Peyer's patch (tissue), 4 donors: ENCODE measurements at places on chromosomes 3 and 15.

- no peak for DNase-seq
These were observed 435.6 kb upstream of the RASGRP1 start for GRCh38 chr15:39000008-39000734.

DNA sequence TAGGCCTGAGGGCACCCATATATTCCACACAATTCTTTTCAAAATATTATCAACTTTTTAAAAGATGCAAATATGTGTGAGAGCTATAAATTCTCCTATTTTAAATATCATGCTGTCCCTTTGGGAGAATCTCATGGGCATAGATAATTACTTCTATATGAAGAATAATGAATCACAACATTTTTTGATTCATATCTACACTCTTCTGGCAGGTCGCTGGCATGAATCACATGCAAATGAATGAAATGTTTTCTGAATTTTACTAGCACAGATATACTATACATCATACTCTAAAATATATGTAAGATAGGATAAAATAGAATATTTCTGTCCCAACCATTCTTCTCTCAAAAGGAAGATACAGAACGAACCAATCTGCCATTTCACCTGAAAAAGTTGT is 277.7 kb upstream of the KCNH8 start:
- no peak for DNase-seq

DNA sequence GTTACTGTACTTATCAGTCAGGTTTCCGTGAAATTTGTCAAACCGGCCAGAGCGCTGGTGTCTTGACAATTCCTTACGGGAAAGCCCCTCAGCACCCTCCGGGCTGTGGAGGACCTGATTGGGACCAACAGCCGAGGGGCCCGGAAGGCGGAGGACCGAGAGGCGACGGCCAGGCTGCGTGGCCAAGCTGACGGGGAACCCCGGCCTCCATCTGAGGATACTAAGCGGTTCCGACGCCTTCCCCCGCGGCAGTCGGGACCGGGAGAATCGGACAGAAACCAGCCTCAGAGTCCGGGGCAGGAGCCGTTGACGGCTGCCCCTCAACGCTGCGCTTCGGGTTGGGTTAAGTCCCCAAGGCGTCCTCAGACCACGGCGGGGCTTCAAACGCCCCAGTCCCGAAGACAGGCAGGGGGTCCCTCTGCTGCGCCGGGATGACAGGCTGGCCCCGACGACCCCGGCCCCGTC is 499 bp downstream of the ALDH1A2 start:
- DNase-seq = no peak

- no peak for DNase-seq
These were observed 144.1 kb downstream of the RORA start for GRCh38 chr15:61084944-61085367.
